ENCODE measurements at places on chromosomes 13 and 19.

GRCh38 chr13:22018836-22019210 is 347.9 kb downstream of the FGF9 start:
- no peak for DNase-seq

DNA sequence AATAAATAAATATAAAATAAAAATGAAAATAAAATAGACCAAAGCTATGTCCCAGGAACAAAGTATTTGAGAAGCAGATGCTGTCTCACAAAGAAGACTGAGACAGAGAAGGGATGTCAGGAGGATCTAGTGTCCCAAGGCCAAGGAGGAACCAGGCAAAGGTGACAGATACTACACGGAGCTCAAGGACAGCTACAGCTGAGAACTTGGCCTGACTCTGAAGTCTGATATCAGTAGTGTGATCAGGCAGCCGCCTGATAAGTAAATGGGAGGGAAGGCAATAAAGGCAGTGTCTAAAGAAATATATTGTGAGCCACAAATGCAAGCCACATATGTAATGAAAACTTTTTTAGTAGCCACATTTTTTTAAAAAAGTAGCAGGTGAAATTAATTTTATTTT is 20.4 kb upstream of the NANOS3 start:
- DNase-seq: no peak

- DNase-seq: peak; percentile 95
Observed at GRCh38 chr19:5031231-5032100, 62.6 kb downstream of the KDM4B start.

DNA sequence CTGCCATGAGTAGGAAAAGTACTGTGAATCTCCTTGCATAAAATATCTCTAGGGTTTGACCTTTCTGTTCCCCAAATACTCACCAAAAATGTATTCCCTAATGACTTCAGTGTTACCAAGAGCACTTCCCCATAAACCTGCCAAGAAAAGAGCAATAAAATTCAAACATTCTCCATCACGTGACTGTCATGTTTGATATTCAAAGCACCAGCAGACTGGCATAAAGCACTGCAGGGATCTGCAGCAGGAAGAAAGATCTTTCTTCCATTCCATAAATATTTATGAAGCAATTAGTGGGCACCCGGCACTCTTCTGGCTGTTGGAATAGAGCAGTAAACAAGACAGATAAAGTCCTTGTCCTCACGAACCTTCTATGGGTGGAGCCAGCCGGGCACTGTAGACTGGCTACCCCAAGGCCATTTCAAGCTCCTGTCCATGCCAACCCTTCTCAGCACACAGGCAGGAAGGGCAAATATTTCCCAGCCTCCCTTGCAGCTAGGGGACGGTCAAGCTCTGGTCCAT is 20.3 kb downstream of the PLA2G4C start:
- no peak for DNase-seq

DNA sequence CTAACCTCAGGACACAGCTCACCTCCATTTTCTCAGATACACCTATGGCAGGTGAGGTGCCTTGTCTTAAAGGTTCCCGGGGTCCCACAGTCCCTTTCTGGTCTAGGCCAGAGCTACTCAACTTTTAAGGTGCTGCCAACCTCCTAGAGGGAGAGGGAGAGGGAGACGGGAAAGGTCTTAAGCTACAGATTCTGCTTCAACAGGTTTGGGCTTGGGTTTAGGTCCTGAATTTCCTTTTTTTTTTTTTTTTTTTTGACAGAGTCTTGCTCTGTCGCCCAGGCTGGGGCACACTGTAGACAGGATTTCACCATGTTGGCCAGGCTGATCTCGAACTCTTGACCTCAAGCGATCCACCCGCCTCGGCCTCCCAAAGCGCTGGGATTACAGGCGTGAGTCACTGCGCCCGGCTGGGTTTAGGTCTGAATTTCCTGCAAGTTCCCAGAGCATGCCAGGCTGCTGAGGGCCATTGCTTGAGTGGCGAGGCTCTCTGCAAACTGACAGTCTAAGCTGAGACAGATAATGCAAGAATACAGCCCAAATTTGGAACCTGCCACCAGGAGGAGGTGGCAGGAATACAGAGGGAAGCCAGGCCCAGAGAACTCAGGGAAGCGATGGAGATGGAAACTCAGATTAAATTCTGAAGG is 7.8 kb upstream of the SYCN start:
- no peak for DNase-seq
